Activated effector memory CD4-positive, alpha-beta T cell treated with anti-CD3 and anti-CD28 coated beads, Interleukin-2, amount 50 U/mL, for 16 hours (primary cell): ENCODE measurements at places on chromosomes 13 and 19.

GRCh38 chr19:6663236-6664201 lies 6.4 kb downstream of the TNFSF14 start:
- DNase-seq, result peak; percentile 81

- no peak for DNase-seq
These were observed 43.9 kb downstream of the RAP2A start for GRCh38 chr13:97477844-97478243.

DNA sequence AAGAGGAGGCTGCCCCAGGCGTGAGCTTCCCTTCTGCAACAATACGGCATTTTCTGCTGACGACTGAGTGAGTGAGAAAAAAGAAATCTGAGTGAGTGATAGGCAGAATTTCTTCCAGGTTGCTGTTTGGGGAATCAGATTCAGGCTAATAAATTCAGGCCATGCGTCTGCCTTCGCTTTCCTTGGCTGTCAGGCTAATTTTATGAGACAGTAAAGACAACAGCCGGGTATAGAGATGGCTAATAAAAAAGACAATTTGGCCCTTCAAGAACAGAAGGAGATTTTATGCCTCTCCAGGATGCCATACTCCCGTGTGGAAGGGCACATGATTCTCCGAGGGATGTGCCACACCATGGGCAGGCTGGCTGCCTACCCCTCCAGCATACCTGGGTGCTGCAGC lies 145.9 kb upstream of the UBL3 start:
- DNase-seq, result no peak

DNA sequence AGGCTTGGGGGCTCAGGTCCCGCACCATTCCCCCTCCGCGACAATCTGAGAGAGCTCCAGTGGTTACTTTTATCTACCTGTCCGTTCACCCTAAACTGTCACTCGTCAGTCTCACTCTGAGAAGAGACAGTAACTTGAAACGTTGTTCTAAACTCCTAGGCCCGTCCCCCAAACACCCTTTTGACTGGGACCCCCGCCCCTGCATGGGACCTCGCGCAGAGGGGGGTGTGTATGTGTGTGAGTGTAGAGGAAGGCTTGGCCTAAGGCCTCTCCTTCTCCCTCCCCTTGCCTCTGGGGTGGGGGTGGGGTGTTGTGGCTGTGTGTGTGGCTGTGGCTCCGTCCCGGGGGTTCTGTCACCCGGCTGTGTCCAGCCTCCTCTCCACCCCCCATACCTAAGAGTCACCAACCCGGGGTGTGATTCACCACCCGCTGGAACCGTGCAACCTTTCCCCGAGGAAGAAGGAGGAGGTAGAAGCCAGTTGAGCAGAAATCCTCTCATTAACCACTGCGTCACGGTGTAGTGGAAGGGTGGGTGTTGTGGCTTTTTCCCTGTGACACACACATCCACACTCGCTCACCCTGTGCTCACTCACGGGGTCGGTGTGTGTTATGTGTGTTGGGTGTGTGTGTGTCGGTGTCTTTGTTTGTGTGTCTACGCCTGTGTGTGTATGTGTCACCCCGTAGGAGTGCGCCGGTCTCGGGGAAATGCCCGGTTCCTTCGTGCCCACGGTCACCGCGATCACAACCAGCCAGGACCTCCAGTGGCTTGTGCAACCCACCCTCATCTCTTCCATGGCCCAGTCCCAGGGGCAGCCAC lies 2.4 kb downstream of the FOSB start:
- DNase-seq, result peak; percentile 81

DNA sequence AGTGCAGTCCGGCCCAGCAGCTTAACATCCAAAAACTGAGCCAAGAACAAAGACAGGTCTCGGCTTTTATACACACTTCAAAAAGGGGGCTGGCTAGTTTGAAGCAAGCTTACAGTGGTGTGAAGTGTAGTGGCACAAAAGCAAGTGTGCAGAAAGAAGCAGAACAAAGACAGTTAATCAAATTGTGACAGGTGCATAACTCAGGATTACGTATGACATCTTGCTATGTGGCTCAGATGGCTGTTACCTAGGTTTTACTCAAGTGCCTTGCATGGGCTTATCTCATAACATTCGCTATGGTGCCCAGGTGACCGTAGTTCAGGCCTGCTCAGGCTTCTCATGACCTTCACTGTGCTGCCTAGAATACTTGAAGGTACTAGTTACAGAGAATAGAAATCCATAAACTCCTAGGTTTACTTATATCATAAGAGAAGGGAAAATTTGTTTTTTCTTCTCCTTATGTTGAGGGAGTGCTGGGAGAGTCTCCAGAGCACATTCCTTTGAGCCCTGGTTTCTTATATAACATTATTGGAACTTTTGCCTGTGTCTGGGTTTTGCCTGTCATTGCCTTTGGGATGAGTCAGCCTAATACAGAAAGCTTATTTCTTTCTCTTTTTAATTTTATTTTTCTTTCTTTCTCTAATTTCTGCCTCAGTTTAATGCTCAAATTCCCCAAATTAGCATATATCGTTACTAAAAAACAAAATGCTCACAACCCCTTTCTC lies 1629.1 kb upstream of the PCDH20 start:
- no peak for DNase-seq

- no peak for DNase-seq
These were observed 506 bp upstream of the AP1M1 start for GRCh38 chr19:16197188-16197621.

GRCh38 chr19:43675269-43675879 lies 5.4 kb upstream of the PLAUR start:
- DNase-seq, result no peak

GRCh38 chr13:50936679-50937078 lies 27.1 kb downstream of the RNASEH2B start:
- DNase-seq, result no peak
